ENCODE measurements at places on chromosomes 1 and 21.

DNA sequence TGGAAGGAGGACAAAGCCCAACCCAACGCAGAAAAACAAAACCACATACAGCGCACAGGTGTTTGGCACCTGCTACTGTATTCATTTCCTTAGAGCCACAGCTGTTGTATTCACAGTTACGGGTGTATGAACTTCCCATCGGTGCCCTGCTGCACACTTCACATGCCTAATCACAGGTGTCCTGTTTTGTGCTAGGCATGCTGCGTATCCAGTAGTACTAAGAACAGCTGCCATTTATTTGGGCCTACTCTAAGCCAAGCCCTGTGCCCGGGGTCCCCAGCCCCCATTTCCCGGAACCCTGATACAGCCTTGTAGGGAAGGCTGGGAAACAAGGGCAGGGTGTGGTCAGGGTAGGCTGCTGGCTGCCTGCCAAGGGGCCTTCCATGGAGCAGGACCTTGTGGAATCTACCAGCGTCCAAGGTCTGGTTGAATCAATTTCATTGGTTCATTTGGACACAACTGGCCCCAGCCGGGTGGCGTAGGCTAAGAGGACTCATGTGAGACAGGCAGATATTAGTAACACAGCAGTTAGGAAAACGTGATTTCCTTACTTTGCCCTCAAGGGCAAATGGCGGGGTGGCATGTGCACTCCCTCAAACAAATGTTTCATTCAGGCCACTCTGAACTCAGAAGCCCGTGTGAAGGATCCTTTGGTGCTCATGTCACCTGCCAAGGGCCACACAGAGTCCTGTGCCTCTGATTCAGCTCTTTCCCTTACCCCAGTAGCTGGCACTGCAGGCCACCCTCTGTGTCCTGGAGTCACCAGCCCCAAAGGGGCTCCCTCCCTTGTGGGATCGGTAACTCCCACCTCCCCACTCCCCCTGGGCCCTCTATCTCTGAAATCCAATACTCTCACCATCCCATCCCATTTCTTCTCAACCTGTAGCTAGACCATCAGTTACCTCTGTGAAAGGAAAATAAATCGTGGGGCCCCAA, 986 bp upstream of the RNF186 start:
- no peak for DNase-seq

GRCh38 chr1:245133995-245134715, 20.6 kb upstream of the KIF26B start:
- DNase-seq, result no peak

GRCh38 chr1:195721210-195721971, 886.8 kb downstream of the KCNT2 start:
- no peak for DNase-seq

DNA sequence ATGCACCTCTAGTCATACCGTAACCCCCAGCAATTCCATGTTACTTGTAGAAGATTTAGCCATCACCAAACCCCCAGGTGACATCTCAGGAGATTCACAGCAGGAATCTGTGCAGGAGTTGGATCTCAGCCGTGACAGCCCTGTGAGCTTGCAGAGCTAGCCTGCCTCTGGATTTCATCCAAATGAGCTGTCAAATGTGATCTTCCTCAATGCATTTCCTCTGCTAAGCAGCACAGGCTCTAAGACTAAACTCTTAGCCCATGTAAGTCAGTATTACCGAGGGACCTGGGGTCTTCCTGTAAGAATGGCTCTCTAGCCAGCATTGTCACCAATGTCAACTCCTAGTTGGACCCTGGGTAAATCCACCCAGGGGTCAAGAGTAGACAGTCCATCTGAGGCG, 41.7 kb downstream of the UMODL1 start:
- DNase-seq, result peak; percentile 46

DNA sequence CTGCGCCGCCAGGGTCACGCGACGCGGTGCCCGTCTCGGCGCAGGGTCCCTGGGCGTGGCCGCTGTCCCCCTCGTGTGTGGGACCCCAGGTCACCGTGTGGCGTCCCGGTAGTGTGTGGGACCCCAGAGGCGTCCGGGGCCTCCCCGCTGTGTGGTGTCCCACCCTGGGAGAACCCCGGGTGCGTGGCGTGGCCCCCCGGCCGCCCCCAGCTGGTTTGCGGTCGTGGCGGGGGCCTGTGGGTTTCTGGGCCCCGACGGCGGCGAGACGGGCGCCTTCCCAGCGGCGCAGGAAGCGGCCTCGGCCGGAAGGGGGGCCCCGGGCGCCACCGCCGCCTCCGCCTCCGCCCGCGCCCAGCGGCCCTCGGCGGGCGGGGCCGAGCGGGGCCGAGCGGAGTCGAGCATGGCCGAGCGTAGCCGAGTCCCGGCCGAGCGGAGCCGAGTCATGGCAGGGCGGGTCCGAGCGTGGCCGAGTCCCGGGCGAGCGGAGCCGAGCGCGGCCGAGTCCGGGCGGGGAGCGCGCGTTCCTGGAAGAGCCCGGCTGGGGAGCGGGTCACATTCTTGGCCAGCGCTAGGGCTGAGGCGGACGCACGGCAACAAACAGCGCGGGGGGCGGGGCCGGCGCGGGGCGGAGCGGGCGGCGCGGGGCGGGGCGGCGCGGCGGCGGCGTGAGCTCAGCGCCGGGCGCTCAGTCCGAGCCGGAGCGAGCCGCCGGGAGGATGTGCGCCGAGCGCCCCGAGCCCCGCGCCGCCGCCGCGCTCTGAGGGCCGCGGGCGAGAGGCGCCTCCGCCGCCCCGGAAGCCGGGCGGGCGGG, 568 bp upstream of the SKI start:
- peak; percentile 93 for DNase-seq

- DNase-seq, result no peak
Measured at GRCh38 chr1:50231209-50231608, 122.5 kb downstream of the ELAVL4 start.

DNA sequence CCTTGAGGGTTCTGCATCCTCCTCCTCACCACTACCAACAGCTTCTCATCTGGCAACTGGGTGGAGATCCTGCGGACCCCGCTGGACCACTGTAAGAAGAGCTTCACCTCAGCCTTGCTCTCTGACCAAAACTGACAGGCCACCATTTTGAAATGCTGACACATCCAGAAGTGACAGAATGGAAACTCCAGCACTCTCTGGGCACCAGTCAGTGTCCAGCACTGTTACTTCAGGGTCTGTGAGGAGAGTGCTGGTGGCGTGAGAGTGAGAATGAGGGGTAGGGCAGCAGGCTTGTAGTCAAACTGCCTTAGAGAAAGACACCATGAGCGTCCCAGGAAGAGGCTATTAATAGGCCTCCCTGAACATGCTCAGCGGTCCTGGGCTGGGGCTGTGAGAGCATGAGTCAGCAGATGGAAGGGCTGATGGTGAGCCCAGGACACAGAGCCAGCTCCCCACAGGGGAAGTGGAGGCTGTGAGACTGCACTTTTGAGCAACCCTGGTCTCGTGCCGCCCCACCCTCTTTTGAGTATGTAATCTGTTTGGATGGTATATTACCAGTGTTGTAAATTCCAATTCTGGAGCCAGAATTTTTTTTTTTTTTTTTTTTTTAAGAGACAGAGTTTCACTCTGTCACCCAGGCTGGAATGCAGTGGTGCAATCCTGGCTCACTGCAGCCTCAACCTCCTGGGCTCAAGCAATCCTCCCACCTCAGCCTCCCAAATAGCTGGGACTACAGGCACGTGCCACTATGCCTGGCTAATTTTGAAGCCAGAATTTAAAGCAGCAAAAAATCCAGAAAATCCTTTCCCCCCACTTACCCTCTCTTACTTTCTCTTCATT, 34.4 kb upstream of the SLC30A1 start:
- DNase-seq, result peak; percentile 83

- DNase-seq, result no peak
Measured at GRCh38 chr1:204541626-204542025, 25.4 kb downstream of the MDM4 start.

GRCh38 chr1:231040019-231040799, at the start of gene FAM89A:
FAM89A (minus strand) TSS chr1:231040254; CDS start chr1:231040211, 43 bp downstream.
- DNase-seq, result peak; percentile 11

- DNase-seq, result no peak
Measured at GRCh38 chr1:100646001-100646400, 73.5 kb upstream of the VCAM1 start.

DNA sequence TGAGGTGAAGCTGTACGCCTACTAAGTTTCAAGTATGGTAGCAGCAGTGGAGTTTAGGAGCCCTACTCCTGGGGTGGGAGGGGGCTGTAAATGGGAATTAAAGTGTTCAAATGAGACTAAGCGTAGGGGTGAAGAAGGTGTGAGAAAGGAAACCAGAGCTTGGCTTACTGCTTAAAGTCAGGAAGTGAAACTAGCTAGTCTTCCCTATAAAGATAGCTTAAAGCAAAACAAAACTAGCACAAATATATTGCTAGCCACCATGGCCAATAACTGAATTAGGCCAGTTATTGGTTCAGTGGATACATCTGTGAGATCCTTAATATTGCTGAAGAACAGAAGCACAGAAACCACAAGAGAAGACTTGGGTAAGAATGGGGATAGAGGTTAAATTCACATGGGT, 492.2 kb upstream of the PKN2 start:
- no peak for DNase-seq

DNA sequence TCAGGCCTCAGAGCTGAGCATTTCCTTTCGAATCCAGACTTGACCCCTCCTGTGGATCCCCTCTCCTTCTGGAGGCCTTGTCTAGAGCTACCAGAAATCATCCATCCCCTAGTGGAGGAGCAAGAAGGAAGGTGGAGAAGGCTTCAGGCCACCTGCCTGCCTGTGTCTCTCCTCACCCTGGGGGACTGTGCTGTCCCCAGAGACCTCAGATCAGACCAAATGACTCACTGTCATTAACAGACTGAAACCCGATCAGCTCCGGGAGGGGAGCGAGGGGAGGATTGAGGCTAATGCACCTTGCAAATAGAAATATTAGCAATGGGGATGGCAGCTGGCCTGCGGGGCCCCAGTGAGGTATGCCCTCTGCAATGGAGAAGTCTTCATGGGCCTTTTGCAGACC, 2.1 kb downstream of the MYBPH start:
- DNase-seq, result no peak

- DNase-seq, result no peak
Measured at GRCh38 chr21:23223882-23224281, 2225.7 kb downstream of the NCAM2 start.

GRCh38 chr1:150688763-150689162, 8.2 kb downstream of the GOLPH3L start:
- no peak for DNase-seq

DNA sequence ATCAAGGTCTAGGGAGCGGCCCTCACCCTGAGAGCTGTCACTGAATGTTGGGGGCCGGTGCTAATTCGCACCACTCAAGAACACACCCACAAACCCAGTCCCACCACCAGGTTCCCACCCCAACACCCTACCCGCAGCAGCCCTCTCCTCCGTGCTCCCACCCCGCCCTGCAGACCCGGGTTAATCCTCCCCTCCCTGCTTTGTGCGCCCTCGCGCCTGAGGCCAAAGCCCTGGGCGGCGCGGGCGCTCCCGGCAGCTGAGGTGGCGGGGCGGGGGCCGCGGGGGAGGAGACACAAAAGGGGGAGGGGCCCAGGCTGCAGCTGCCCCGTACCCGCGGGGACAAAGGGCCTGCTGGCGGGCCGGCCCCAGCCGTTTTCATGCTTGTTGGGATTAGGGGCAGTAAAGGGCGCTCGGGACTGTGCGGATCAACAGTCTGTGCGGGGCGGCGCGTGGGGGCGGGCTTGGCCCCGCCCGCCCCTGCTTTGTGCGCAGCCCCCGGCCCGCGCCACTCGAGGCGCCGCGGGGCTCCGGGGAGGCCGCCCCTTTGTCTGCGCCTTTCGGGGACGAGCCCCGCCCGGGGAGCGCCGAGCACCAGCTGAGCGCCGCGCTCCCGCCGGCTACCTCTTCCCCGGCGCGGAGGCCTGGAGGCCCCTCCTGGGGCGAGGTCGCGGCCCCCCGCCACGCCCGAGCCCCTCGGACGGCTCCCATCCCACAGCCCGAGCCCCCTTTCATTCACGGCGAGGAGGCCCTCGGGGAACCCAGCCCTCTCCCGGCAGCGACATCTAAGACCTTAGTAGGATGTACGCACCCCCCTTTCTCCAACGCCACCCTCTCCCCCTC, 10.9 kb downstream of the C1orf216 start:
- DNase-seq, result no peak

- DNase-seq, result peak; percentile 40
Measured at GRCh38 chr1:109263597-109264378, 14.4 kb downstream of the CELSR2 start.

- DNase-seq, result no peak
Measured at GRCh38 chr1:204828352-204828850, 42.3 kb upstream of the NFASC start.

DNA sequence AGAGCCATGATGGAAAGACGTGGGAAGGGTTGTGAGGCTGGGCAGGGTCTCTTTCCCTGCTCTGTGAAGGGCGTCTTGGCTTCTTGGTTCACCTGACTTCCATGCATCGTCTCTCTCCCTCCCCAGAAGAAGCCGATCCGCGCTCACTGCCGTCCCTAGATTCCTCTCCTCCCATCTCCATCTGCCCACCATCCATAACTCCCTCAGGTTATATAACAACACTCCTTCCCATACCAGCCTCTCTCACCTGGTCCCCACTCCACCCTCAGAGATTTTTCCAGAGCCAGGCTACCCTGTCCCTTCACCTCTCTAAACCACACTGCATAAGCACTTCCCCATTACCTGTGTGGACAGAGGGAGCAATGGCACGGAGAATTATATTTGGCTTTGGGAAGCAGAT, 6.0 kb downstream of the KCND3 start:
- DNase-seq, result no peak

- DNase-seq, result no peak
Measured at GRCh38 chr1:17777330-17777729, 22.2 kb downstream of the ACTL8 start.

DNA sequence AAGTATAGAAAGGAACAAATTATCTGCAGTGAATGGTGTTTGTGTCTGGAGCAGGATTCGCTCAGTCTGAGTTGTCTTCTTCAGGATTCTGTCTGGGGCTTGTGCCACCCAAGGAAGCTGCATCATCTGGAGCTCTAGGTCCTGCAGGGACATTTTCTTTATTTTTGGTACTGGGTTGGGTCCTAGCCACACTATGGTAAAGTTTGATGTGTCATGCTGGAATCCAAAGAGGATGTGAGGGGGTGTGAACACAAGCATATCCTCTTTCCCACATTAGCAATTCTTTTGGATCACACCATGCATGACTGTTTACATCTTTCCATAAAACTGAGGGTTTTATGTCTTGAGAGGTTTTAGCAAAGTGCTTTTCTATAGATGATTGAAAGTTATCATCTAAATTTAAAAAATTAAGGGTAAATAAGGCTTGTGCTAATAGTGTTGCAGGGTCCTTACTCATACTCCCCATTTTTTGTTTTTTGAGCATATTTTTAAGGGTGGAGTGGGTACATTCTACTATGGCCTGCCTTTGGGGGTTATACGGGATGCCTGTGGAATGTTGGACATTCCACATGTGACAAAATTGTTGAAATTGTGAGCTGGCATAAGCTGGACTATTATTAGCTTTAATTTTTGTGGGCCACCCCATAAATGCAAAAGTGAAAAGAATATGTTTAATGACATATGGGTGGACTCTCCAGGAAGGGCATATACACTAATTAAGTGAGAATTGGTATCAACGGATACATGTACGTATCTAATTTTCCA, 152.0 kb upstream of the HMCN1 start:
- no peak for DNase-seq

DNA sequence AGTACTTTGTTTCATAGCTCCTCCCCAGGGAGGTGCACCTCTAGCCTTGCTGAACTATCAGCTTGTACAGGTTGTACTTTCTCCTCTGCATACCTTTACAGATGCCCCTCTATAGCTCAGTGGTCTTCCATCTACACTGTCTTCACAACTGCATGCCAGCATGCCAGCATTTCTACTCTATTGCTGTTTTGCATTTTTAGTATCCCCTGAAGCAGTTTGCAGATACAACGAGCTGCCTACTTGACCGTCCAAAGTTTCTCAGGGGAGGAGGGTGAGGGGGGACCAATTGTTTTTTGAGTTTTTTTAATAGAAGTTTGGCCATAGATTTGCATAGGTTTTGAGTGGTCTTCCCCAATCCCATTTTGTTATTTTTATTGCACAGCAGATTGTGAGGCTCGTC, 27.6 kb upstream of the CTH start:
- DNase-seq, result no peak

All from Kasumi-1 (cell line).